ENCODE measurements at places on chromosomes 1 and 21. TPM values are rescaled to one million over a fixed set of nuclear protein-coding genes. Genes with fewer than 3 reads are reported as not detected.

- DNase-seq, result no peak
Observed at GRCh38 chr21:26528882-26529281, 44.2 kb downstream of the CYYR1 start.

DNA sequence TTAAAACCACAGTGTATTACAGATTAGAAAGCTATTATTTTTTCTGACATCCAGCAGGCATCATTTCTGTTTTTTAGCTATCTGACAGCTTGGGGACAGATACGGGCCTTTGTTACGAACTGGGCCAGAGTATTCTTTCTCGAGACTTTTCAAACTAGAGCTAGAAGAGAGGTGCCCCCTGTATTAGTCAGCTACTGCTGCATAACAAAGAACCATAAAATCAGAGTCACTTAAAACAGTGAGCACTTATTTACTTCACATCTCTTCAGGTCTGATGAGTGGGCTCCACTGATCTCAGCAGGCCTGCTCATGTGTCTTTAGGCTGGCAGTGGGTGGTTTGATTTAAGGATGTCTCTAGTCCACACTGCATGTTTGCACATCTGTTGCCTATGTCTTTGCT is 67.8 kb downstream of the BACH1 start:
- DNase-seq, result no peak

- DNase-seq, result no peak
Observed at GRCh38 chr1:68230901-68231626, 1.3 kb downstream of the WLS start.

DNA sequence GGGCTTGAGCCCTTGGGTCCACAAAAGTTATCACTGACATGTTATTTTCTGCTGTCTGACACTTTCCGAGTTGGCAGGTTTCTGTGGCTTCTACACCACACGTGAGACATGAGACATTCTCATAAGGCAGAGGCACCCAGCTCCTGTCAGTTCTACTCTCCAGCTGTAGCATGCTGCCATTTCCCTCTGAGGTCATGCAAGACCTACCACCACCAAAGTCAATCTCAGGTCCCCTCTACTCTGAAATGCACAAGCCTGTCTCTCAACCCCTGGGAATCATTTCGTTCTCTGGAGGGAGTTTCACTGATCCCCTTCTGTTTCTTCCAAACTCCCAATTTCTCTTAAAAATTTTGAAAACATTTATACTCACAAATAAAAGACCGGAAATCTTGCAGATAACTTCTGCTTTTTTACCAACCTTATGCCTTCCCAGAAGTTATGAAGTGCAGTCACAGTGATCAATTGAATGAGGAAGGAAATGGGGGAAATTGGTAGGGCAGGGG is 39.5 kb upstream of the CR2 start:
- DNase-seq, result no peak

The TMCC2 gene
- polyA plus RNA-seq, result 7.2 TPM

GRCh38 chr1:41305576-41306363 is 55.5 kb upstream of the FOXO6 start:
- no peak for DNase-seq

The CRYAA gene
- not detected for polyA plus RNA-seq

Data from renal pelvis (tissue), 12 donors.